Vagina (tissue), 2 donors: ENCODE measurements at places on chromosomes 5 and 9. TPM values are rescaled to one million over a fixed set of nuclear protein-coding genes. Genes with fewer than 3 reads are reported as not detected.

Gene NMUR2
- not detected for total RNA-seq

Gene ARL14EPL
- total RNA-seq: not detected

Gene ROR2
- 22.3 TPM for total RNA-seq

Gene OR1K1
- total RNA-seq: not detected

Gene HAUS6
- 7.1 TPM for total RNA-seq

DNA sequence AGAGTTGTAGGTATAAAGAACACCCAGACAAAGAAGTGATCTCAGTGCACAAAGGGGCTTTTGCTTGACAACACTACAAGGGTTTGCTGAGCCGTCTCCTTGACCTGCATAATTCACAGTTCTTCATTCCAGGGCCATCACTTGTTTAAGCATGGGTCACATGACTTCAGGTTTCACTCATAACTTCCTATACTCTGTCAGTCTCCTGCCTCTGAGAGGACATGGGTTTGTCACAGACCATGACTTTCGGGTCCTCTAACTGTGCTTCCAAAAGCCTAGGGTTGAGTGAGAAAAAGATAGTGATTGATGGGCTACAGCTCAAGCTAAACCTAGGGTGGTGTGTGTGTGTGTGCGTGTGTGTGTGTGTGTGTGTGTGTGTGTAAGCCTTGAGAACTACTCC, 166.4 kb downstream of the CDH6 start:
- DNase-seq: no peak

GRCh38 chr5:103624035-103624480, 61.5 kb upstream of the NUDT12 start:
- DNase-seq: no peak

- no peak for DNase-seq
Observed at GRCh38 chr9:19935422-19935821, 146.6 kb upstream of the SLC24A2 start.

GRCh38 chr9:108163321-108164005, 673.9 kb upstream of the KLF4 start:
- no peak for DNase-seq

DNA sequence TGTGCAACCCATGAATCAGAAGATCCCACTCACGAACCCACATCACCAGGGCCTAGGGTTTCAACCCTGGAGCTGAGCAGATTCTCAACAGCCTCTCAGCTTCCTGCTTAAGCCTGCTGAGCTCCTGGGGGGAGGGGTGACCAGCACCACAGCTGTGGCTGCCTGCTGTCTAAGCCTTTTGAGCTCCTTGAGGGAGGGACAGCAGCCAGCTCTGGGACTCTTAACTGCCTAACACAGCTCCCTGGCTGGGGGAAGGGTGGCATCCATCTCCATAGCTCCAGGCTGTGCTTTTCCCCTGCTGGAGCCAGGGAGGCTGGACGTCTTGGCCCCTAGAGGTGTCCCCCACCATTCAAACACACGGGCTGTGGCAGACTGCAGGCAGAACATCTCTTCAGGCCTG, 250.3 kb downstream of the DMAC1 start:
- no peak for DNase-seq

GRCh38 chr9:34035656-34036055, 13.0 kb downstream of the UBAP2 start:
- DNase-seq: no peak

GRCh38 chr9:109856785-109857184, 76.8 kb downstream of the PALM2AKAP2 start:
- DNase-seq: no peak

GRCh38 chr5:55004729-55005128, 19.3 kb upstream of the GZMK start:
- no peak for DNase-seq

- DNase-seq: no peak
Observed at GRCh38 chr9:81538890-81539289, 150.5 kb downstream of the TLE1 start.

- no peak for DNase-seq
Observed at GRCh38 chr9:88179062-88179521, 40.8 kb upstream of the SPATA31C2 start.

DNA sequence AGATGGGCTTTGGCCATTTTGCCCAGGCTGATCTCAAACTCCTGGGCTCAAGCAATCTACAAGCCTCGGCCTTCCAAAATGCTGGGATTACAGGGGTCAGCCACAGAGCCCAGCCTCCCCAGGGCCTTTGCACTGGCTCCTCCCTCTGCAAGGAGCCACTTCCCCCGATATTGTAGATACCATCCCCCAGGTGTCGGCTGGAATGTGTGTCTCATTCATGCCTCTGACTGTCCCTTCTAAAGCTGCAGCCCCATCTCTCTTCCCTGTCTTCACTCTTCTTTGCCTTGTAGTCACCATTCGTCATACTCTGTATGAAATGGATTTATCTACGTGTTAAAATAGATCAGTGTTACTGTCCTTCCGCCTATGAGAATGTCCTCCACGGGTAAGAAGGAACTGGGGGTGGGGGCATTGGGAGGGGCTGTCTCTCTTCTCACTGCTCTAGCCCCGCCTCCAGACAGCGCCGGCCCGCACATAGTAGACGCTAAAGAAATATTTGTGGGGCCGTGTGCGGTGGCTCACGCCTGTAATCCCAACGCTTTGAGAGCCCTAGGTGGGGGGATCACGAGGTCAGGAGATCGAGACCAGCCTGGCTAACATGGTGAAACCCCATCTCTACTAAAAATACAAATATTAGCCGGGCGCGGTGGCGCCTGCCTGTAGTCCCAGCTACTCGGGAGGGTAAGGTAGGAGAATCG, 68.5 kb downstream of the LMX1B start:
- DNase-seq: no peak

DNA sequence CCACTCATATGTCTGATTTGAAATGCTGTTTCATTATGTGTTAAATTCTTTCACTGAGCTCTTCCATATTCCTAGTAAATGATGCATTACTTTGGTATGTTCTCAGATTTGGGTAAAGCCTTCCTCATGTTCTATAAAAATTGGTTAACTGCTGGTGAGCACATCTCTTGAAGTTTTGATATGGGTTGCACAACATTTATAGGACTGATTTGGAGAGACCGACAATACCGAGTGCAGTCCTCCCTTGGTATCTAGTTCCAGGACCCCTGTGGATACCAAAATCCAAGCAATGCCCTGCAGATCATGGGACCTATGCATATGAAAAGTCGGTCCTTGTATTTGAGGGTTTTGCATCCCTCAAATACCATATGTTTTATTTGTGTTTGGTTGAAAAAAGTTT, 37.8 kb downstream of the WDR36 start:
- DNase-seq: no peak
